Stimulated activated CD8-positive, alpha-beta memory T cell treated with anti-CD3 and anti-CD28 coated beads, Interleukin-7, amount 100 ng/mL, for 1 hour (primary cell): ENCODE measurements at places on chromosomes 11 and 22.

GRCh38 chr22:19756288-19757128 lies 4.1 kb upstream of the TBX1 start:
- DNase-seq: peak; percentile 39

DNA sequence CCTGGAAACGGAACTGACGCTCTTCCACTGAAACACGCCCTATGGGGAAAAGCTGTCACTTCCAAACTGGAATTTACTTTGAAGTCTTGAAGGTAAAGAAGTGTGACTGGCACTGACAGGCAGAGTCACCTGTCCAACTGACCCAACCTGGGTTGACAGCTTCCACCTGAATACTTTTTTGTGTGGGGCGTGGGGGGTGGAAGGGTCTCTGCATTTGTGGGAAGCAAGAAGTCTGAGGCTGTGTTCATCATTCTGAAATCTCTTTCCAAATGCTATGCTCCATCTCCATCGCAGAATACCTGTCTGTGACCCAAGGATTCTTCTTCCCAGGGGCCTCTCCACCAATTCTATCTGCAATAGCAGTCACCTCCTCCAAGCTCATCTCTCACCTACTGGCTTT lies 7.8 kb downstream of the IFT27 start:
- DNase-seq: no peak

DNA sequence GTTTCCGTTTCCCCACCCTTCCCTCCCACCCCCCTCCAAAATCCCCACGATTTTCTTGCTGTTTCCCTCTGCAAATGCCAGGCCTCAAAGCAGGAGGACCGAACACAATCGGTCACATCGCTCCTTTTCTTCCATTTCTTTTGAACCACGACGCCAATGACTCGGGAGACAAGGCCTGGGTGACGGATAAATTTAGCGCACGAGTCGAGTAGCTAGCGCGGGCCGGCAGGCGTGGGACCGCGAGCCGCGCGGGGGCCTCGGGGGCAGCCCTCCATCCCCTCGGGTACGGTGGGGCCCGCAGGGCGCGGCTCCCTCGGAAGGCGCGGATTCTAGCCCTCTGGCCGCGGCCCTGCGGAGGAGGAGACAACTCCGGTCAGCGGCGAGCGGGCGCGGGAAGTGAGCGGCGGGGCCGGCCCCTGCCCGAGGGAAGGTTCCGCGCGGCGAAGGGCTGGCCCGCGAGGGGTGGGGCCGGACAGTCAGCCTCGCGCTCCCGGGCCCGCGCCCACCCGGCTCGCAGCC lies 414 bp downstream of the JOSD1 start:
- DNase-seq: no peak

DNA sequence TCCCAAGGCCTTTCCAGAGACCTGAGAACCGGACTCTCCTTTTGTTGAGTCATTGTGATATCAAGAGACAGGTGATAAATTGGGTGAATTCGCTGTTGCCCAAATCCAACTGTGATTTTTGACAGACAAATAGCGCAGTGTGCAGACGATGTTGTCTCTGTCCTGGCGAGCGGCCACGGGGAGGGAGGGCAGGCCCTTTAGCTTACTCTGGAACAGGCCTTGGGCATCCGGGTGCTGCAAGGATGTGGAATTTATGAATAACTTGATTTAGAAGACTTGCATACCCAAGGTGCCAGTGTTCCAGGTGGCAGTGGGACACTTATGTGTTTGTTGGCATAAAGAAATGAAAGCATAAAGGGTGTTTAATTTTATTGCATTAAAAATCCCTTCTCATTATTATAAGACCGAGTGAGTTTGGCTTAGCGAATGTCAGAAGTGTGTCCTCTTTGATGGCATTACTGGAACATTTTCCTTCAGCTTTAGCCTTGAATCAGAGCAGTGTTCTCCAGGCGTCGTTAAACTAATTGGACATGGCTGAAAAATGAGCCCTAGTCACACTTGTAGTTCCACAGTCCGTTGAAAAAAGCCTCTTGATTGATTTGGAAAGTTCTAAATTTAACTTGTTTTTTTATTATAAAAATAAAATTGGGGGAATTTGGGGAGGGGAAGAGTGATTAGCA lies 9.4 kb downstream of the LDLRAD3 start:
- DNase-seq: no peak

- no peak for DNase-seq
Observed at GRCh38 chr11:15800111-15800800, 556.1 kb downstream of the SOX6 start.

DNA sequence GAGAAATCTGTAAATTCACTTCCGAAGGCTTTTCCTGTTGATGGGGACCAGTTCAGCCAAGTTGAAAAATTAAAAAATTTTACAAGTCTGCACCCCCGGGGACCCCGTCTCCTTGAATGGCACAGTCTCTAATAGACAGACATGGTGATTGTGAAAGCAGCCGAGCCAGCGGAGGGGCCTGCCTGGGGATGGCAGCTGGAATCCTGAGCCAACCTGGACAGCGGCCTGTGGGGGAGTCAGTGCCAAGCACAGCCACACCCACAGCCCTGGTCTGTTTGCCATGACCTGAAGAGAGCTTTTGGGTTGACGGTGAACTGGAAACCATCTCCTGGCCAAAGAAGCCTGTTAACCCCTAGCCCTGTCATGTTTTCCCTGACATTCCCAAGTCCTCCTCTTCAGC lies 64.7 kb downstream of the PARVG start:
- no peak for DNase-seq

- no peak for DNase-seq
Observed at GRCh38 chr11:6057452-6057851, 26.9 kb upstream of the OR56A1 start.

- DNase-seq: no peak
Observed at GRCh38 chr11:73344191-73344607, 32.0 kb upstream of the RELT start.

GRCh38 chr11:3217818-3218482 lies 663 bp downstream of the MRGPRG start:
- no peak for DNase-seq

GRCh38 chr11:128761339-128761738 lies 67.5 kb downstream of the FLI1 start:
- no peak for DNase-seq

DNA sequence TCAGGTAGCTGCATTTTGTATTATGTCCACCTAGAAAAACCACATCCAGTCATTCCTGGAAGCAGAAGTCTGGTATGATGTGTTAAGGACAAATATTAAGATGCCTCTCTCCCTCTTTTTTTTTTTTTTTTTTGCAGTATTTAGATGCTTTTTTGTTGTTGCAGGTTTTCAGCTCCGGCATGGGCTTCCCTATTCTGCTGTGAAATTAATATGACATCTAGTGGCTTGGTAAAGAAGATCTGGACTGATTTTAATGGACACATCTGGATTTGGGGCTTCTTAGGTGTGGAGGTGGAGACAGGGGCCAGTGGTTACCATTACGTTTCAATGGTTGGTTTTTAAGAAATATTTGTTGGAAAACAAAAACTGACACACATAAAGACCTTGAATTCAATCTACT lies 47.5 kb upstream of the RASSF10 start:
- no peak for DNase-seq

- no peak for DNase-seq
Observed at GRCh38 chr11:111472228-111472627, 40.0 kb downstream of the BTG4 start.

DNA sequence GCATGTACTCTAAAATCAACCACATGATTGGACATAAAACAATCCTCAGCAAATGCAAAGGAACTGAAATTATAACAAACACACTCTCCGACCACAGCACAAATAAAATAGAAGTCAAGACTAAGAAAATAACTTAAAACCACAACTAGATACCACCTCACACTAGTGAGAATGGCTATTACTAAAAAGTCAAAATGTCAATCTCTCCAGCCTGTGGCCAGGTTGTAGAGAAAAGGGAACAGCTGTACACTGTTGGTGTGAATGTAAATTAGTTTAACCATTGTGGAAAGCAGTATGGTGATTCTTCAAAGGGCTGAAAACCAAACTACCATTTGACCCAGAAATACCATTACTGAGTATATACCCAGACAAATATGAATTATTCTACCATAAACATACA lies 1025.7 kb upstream of the TENM4 start:
- no peak for DNase-seq

DNA sequence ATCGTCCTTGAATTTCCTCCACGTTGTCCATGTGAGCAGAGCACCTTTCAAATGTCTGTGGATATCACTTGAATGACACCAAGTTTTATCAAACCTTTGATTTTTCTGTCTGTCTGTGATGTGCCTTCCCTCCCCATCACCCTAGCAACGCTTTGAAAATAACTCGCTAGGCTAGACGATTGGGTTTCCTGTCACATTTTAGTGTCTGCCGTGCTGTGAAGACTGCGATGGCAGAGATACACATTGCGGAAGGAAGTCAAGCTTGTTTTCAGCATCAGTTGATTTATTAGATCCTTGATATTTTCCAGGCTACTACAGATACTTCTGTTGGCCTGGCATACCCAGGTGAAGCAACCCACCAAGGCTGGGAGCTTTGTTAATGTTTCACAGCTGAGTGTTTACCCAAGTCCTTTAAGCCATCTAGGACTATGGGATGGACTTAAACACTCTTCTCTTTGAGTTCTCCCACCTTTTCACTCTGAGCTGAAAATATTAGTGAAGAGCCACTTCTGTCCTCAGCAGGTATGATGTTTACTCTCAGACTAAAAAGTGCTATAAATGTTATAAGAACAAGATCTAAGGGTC lies 93.6 kb upstream of the CD44 start:
- DNase-seq: no peak

GRCh38 chr11:28400331-28401100 lies 292.3 kb downstream of the METTL15 start:
- DNase-seq: no peak
